ENCODE measurements at places on chromosomes 4 and X. TPM values are rescaled to one million over a fixed set of nuclear protein-coding genes. Genes with fewer than 3 reads are reported as not detected.

GRCh38 chr4:110787109-110787508, 164.2 kb upstream of the PITX2 start:
- H3K4me3 ChIP-seq, result no peak overlapping the region
- no peak overlapping the region for H3K27ac ChIP-seq
- no peak for DNase-seq
- no peaks in the 10 kb centered on the region for H3K36me3 ChIP-seq
- no peaks in the 10 kb centered on the region for H3K4me1 ChIP-seq
- H3K27me3 ChIP-seq, result no peaks in the 10 kb centered on the region

- no peak overlapping the region for H3K4me3 ChIP-seq
- no peaks in the 10 kb centered on the region for H3K27me3 ChIP-seq
- H3K36me3 ChIP-seq, result no peaks in the 10 kb centered on the region
- no peak for DNase-seq
- H3K27ac ChIP-seq, result no peak overlapping the region
Observed at GRCh38 chr4:25563071-25563564, 92.5 kb upstream of the SLC34A2 start.

DNA sequence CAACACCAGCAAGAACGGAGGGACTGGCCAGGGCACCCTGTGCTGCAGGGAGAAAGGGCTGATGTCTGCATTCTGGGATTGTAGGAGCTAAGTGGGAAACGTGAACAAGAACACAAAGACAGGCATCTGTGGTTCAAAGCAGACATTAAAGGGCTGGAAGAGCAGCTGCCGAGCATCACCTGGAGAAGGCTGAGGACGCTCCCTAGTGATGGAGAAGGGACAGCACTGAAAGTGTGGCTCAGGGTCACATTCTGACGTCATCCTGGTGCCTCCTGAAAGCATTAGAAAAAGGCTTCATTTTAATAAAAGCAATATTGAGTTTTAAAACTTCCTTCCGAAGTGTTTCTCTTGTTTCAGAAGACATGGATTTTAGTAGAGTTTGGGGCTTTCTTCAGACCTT, 62.3 kb downstream of the CLDN22 start:
- no peak for DNase-seq
- H3K27ac ChIP-seq, result no peak overlapping the region
- no peak overlapping the region for H3K4me3 ChIP-seq
- H3K27me3 ChIP-seq, result no peaks in the 10 kb centered on the region
- H3K36me3 ChIP-seq, result no peaks in the 10 kb centered on the region

GRCh38 chr4:41580007-41580406, 42.0 kb downstream of the LIMCH1 start:
- no peaks in the 10 kb centered on the region for H3K36me3 ChIP-seq
- no peak overlapping the region for H3K27ac ChIP-seq
- no peak for DNase-seq
- no peaks in the 10 kb centered on the region for H3K4me1 ChIP-seq

DNA sequence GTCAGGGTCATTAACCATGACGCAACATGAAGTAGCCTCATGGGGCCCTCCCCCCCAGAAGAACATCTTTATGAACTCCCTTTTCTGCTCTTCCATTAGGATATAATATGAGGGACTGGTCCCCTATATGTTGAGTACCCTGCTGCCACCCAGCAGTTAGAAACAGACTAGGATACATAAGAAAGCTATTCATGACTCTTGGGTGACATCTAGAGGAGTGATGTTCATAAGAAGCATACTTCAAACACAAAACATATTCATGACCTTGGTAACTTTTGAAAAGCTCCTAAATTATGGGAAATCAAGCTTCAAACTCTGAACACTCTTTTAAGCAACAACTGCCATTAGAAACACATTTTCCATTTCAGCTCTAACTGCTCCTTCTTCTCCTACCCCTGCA, 155.2 kb upstream of the SPIN4 start:
- no peaks in the 10 kb centered on the region for H3K36me3 ChIP-seq
- no peak overlapping the region for H3K4me3 ChIP-seq
- no peaks in the 10 kb centered on the region for H3K27me3 ChIP-seq
- H3K4me1 ChIP-seq, result no peaks in the 10 kb centered on the region
- H3K27ac ChIP-seq, result no peak overlapping the region

DNA sequence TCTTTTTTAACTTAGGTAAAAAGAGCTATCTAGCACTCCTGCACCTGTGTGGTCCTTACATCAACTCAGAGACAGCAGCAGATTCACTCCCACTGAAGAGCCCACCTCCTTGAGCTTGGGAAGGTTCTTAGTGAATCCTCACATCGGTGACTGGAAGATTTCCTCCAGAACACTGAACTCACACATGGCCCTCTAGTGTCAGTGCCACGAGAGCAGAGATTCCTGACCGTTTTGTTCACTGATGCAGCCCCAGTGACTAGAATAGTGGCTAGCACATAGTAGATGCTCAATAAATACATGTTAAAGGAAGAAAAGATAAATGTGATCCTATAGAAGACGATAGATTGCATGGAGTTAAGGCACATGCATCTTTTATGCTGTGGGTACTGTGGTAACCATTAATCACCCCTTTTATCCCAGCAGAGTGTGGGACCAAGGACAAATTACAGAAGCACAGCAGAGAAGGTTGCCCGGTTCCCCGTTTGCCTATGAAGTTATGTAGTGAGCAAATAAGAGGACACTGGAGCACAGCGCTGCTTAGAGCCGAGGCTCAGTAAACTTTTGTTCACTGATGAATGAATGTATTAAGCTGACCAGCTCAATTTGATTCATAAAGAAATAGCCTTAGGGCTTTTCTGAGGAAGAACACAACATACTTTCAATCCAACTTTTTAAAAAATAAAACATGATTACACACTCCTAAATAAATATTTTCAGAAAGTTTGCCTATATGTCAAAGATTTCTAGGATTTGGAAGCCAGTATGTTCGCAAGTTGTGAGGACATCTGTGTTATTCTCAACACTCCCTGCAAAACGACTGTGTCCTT, 8.7 kb downstream of the GASK1B start:
- H3K36me3 ChIP-seq, result no peaks in the 10 kb centered on the region
- H3K27me3 ChIP-seq, result no peaks in the 10 kb centered on the region
- no peak overlapping the region for H3K27ac ChIP-seq
- H3K4me1 ChIP-seq, result peaks cover 3% of the 10 kb centered on the region

The TCEANC gene
- 4.4 TPM for total RNA-seq

Measured in activated T-cell treated with anti-CD3 and anti-CD28 coated beads, Interleukin-2, amount 50 U/mL, for 72 hours (primary cell).